ENCODE measurements at places on chromosomes 4 and X.

GRCh38 chr4:125338814-125339213, 24.1 kb downstream of the FAT4 start:
- no peak for DNase-seq

DNA sequence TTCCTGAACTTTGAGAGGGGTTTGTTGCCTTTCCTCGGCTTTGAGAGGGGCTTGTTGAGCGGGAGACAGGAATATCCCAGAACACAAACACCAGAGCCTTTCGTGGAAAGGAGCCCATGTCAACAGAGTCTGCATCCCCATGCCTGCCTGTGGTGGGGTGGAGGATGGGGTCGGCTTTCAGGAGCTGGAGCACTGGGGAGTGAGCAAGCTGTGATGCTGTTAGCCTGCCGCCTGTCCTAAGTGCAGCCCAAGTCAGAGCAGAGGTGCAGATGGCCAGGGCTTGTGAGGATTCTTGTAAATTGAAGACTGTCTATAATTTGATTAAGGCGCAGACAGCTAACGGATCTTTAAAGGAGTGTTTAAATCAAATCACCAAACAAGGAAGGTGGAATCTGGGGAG, 103.3 kb upstream of the ANK2 start:
- DNase-seq, result no peak

- DNase-seq, result no peak
Measured at GRCh38 chr4:170109586-170110284, 20.0 kb upstream of the AADAT start.

DNA sequence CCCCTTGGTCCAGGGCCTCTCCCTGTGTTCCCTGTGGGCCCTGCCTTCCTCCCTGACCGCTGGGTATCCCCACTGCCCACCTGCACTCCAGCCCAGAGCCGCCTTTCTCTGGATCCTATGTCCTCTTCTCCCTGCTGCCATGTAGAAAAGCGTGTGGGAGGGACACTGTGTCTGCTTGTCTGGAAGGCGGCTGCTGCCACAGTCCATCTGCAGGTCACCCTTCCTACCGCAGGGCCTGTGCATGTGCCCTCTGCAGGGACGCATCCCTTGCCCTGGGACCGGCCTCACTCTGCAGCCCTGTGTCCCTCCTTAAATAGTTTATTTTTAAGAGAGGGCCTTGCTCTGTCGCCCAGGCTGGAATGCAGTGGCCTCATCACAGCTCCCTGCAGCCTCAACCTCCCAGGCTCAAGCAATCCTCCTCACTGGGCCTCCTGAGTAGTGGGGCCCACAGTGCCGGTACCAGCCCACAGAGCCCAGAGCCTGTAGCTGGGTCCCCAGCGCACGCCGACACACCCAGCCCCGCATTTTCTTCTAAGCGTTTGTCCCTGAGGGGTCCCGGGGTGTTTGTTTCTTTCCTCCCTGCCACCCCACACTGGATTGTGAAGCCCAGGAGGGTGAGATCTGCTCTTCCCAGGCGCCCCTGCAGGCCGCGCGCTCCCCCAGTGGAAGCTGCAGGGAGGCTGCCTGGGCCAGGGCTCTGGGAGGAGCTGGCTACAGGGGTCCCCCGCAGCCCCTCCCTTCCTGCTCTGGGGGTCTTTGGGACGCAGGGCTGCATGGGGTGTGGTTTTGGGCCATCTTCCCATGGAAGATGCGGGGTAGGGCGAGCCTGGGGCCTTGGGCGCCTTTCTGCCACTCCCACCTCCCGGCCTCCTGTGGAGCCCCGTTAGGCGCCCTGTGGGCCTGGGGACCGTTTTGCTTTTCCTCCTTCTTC, 12.8 kb upstream of the NAT8L start:
- DNase-seq, result no peak

DNA sequence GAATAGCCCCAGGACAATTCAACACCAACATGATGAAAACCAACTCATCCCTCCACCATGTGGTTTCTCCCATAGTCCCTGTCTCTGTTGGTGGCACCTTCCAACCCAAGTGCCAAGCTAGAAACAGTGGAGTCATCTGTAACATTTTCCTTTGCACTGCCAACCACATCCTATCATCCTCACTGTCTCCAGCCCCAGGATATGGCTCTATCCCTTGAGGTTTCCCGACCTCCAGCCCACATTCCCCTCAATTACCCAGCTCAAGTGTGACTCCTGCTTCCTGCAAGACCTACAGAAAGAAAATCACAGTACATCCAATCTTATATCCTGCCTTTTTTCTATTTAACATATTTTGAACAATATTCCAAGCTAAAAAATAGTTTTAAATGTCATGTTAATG, 24.2 kb downstream of the PNMA6F start:
- DNase-seq, result no peak

GRCh38 chr4:1166509-1167243, 5.7 kb downstream of the SPON2 start:
- DNase-seq, result no peak

- no peak for DNase-seq
Measured at GRCh38 chrX:132025041-132025440, 1.9 kb downstream of the STK26 start.

- DNase-seq, result no peak
Measured at GRCh38 chr4:9874385-9874784, 93.0 kb downstream of the DRD5 start.

- DNase-seq, result no peak
Measured at GRCh38 chr4:186081202-186081807, 12.3 kb downstream of the TLR3 start.

GRCh38 chrX:155314260-155314659, 20.2 kb downstream of the CLIC2 start:
- DNase-seq, result no peak

DNA sequence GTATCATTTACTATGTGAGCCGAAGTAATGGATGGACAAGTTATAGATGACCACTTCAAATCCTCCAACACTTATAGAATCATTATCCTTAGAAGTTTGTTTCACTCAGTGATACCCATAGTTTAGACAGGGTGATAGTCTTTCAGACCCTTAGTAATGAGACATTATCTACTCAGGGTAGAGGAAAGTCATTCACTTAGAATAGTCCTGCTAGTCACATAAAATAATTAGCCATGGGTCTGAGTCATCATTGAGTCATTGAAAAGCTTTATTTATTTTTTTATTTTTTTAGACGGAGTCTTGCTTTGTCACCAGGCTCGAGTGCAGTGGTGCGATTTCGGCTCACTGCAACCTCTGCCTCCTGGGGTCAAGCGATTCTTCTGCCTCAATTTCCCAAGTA, 321.7 kb upstream of the FSTL5 start:
- DNase-seq, result no peak

DNA sequence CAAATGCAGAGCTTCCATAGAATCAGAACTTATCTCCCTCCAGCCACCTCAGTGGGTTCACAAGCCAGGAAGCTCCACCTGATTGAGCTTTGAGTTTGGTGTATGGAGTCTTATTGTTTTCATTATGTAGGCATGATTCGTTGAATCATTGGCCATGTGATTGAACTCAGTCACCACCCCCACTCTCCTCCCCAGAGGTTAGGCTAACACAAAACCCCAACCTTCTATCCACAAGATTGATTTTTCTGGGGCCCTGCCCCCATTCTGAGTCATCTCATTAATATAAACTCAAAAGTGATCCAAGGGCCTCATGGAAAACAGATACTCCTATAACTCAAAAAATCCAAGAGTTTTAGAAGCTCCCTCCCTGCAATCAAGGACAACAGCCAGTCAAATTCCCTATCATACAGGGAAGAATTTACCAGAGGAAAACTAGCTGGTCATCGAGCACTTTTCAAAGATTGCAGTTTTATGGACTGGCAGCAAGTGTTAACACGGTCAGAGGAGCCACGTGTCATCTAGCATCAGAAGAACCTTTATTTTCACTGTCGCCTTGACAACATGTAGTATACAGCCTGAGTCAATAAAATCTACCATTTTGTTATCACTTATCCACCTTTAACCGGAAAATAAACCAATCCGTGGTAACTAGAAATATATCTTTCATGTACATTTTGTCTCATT, 35.9 kb upstream of the GUCY1B1 start:
- DNase-seq, result no peak

DNA sequence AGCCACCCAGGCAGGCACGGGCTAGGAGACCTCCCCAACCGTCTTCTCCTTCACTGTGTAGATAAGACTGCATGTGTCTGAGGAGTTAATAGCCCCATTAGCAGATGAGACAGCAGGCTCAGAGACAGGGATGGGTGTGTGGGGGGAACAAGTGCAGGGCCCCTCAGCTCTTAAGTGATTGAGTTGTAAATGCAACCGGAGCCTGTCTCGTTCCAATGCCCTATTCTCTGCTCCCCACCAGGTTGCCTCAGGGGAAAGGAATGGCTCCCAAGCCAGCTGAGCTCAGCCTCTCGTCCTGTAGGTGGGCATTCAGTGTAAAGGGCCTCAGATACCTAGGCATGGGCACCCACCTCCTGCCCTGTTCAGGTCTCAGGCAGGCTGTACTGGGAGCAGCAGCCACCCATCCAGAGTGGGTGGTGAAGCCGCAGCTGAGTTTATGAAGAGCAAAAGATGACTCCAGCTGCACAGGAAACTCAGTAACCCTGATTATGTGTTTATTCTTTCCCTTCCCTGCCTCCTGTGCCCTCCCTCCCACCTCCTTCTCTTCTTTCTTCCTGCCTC, 87.3 kb downstream of the PJA1 start:
- DNase-seq, result peak; percentile 27

DNA sequence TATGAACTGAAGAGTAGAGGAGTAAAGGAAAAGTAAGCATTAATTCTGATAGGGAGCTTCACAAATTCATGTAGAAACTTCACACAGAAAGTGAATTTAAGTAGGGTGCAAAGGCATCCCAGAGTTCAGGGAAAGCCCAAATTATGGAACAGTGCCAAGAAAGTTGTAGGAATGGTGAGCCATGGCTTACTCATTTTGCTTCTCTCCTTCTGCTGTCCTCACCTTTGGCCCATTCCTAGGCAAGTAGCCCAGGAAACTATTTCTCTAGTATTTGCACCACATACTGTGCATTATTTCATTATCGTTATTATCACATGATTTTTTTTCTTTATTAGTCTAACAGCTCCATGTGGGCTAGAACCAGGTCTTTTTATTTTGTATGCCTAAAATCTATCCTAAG, 34.9 kb upstream of the IL1RAPL1 start:
- DNase-seq, result no peak

DNA sequence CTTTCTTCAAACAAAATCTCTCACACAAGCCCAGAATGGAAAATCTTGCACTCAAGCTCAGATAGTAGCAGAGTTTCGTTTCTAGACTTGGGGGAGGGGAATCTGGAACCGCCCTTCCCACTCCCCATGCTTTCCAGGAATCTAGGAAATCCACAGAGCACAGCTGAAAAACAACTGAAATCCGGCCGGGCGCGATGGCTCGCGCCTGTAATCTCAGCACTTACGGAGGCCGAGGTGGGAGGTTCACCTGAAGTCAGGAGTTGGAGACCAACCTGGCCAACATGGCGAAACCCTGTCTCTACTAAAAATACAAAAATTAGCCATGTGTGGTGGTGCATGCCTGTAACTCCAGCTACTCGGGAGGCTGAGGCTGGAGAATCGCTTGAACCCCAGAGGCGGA, 127.3 kb upstream of the SLC34A2 start:
- DNase-seq, result no peak

GRCh38 chrX:83658731-83659130, 150.6 kb downstream of the POU3F4 start:
- DNase-seq, result no peak

GRCh38 chr4:53547983-53548382, 43.3 kb downstream of the LNX1 start:
- no peak for DNase-seq

GRCh38 chrX:9682456-9682855, 83.2 kb downstream of the GPR143 start:
- DNase-seq, result no peak

GRCh38 chrX:119539872-119540271, 25.3 kb downstream of the STEEP1 start:
- no peak for DNase-seq

GRCh38 chr4:132063829-132064228, 1085.3 kb upstream of the PCDH10 start:
- no peak for DNase-seq

GRCh38 chr4:122762520-122762919, 30.0 kb downstream of the BBS12 start:
- no peak for DNase-seq

Measured in suprapubic skin (tissue), 4 donors.